Left lung (tissue), 14 donors: ENCODE measurements at places on chromosomes 4 and X. TPM values are rescaled to one million over a fixed set of nuclear protein-coding genes. Genes with fewer than 3 reads are reported as not detected.

ATP8A1 gene
- polyA plus RNA-seq: 36.1 TPM

DNA sequence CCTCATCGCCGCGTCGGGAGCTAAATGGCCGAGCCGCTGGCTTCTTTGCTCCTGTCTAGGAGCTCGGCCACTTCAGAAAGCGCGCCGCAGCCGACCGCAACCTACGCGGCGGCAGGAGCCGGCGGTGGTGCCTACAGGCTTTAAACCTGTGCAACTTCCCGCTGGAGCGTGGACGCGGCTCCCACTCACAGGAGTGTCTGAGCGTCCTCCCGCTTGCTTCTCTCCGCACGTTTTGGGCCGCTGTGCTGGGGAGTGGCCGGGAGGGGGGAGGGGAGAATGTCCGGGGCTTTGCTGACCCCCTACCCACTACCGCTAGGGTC is 1.0 kb downstream of the NHSL2 start:
- DNase-seq: no peak

GRCh38 chrX:144896323-144896722 is 351.0 kb upstream of the SPANXN1 start:
- no peak for DNase-seq

CHRDL1 gene
- polyA plus RNA-seq: 10.7 TPM

DNA sequence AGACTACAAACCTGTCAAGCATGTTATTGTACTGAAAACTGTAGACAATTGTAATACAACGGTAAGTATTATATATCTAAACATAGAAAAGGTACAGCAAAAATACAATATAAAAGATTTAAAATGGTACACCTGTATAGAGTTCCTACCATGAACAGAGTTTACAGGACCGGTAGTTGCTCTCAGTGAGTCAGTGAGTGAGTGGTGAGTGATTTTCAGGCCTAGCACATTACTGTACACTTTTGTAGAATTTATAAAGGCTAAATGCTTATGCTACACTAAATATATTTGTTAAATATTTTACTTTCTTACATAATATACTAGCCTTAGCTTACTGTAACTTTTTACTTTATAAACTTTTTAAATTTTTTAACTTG is 37.4 kb downstream of the PDGFC start:
- no peak for DNase-seq

DNA sequence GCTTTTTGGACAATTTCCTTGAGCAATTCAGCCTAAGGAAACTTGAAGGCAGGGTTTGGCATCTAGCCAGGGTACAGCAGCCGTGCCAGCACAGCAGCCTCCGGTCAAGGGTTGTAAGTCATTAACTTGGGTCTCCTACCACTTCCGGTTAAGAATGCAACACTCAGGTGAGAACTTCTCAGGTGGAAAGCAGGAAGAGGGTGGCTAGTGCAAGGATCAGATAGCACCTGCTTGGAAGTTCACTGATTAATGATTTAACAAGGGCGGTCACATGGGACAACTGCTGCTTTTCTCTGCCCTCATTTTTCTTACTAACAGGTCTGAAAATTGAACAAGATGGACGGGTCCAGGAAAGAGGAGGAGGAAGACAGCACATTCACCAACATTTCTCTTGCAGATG is 30.1 kb upstream of the SCOC start:
- DNase-seq: peak; percentile 64

- no peak for DNase-seq
Observed at GRCh38 chrX:153441981-153442380, 3.9 kb downstream of the TREX2 start.

DNA sequence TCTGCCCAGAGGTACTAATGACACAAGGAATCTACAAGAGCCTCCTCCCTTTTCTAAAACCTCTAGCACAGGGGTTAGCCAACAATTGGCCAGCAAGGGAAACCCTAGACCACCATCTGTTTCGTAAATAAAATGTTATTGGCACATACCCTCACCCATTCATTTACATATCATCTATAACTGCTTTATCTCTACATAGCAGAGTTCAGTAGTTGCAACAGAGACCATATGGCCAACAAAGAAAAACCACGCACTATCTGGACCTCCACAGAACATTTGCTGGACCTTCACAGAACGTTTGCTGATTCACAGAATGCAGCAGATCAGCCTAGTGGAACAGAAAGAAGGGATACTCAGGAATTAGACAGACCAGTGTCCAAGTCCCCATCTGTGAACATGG is 9.4 kb downstream of the SLC2A9 start:
- no peak for DNase-seq

- DNase-seq: no peak
Observed at GRCh38 chr4:2937146-2937857, 25.9 kb downstream of the NOP14 start.

GRCh38 chr4:58191109-58191508 is 1080.9 kb upstream of the IGFBP7 start:
- DNase-seq: no peak

- no peak for DNase-seq
Observed at GRCh38 chrX:40085102-40085551, 12.6 kb downstream of the BCOR start.

GRCh38 chr4:4524364-4524763 is 17.5 kb downstream of the STX18 start:
- DNase-seq: no peak

GRCh38 chrX:40132751-40133150 is 35.0 kb upstream of the BCOR start:
- no peak for DNase-seq

GRCh38 chr4:133178956-133179355 is 29.9 kb downstream of the PCDH10 start:
- no peak for DNase-seq

- no peak for DNase-seq
Observed at GRCh38 chr4:24266951-24267722, 317.2 kb downstream of the DHX15 start.

DCAF4L1 gene
- 0.24 TPM for polyA plus RNA-seq

GLUD2 gene
- polyA plus RNA-seq: 2.7 TPM

- DNase-seq: no peak
Observed at GRCh38 chr4:1736812-1737211, 15.5 kb downstream of the TACC3 start.

DNA sequence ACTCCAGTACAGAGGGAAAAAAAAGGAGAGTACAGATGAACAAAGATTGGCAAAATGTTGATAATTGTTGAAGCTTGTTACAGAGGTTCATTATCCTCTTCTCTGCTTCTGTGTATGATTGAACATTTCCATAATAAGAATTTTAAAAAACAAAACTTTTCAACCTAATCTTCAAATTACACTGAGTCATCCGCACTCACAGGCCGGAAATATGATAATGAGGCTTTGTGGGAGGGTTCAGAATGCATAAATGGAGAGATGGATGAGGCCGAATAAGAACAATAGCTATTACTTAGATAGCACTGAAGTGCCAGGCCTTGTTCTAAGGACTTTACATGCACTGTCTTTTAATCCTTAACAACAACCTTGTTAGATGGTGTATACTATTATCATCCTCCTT is 4.6 kb upstream of the ERCC6L start:
- DNase-seq: no peak
